ENCODE measurements at places on chromosomes 11 and 22. TPM values are rescaled to one million over a fixed set of nuclear protein-coding genes. Genes with fewer than 3 reads are reported as not detected.
A peak's percentile ranks its signal among the peaks of the same experiment; 100 is the strongest.

GRCh38 chr11:102971766-102972165, 16.2 kb upstream of the MMP13 start:
- no peak for DNase-seq

DNA sequence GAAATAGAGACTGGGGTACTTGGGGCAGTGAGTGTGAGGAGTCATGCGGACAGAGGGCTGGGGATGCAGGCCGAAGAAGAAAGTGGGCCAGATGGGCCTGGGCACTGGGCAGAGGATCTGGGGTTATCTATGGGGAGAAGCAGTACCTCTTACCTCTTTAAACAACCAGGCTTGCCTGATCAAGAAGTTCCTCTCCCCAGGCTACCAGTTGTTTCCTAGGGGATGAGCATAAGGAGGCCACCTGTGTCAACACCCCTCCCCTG, 98.4 kb upstream of the PITPNB start:
- DNase-seq = no peak

- DNase-seq = peak; percentile 42
Measured at GRCh38 chr11:67384851-67385366, 6.9 kb upstream of the RAD9A start.

DNA sequence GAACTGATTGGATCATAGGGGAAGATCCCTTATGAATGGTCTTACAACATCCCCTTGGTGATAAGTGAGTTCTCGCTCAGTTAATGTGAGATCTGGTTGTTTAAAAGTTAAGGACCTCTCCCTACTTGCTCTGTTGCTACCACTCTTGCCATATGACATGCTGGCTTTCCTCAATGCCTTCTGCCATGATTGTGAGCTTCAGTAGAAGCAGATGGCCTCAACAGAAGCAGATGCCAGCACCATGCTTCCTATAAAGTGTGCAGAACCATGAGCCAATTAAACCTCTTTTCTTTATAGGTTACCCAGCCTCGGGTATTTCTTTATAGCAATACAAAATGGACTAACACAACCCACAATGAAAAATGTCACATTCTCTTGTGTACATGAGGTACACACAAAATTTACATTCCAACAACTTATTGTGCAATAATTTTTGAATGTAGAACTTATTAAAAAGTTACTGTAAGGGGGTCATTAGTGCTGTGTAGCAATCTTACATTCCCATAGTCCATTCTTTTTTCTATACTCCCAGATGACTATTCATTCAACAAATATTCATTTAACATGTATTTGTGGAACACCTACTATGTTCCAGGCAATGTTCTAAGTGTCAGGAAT, 10.3 kb downstream of the CYP2R1 start:
- DNase-seq = no peak

GRCh38 chr22:50432131-50432876, 42.5 kb downstream of the SBF1 start:
- no peak for DNase-seq

OR51I2 gene
- not detected for total RNA-seq

HBG2 gene
- not detected for total RNA-seq

Data from endothelial cell of umbilical vein (primary cell).